Dermis blood vessel endothelial cell (primary cell): ENCODE measurements at places on chromosomes 5 and 9.

GRCh38 chr5:170348137-170348633 is 41.0 kb downstream of the KCNMB1 start:
- peak; percentile 19 for DNase-seq

GRCh38 chr9:77750981-77751340 is 102.8 kb upstream of the GNA14 start:
- DNase-seq: no peak

GRCh38 chr5:129118405-129118804 is 23.9 kb downstream of the ISOC1 start:
- no peak for DNase-seq

GRCh38 chr5:90983711-90984124 is 399.4 kb downstream of the ARRDC3 start:
- DNase-seq: no peak

DNA sequence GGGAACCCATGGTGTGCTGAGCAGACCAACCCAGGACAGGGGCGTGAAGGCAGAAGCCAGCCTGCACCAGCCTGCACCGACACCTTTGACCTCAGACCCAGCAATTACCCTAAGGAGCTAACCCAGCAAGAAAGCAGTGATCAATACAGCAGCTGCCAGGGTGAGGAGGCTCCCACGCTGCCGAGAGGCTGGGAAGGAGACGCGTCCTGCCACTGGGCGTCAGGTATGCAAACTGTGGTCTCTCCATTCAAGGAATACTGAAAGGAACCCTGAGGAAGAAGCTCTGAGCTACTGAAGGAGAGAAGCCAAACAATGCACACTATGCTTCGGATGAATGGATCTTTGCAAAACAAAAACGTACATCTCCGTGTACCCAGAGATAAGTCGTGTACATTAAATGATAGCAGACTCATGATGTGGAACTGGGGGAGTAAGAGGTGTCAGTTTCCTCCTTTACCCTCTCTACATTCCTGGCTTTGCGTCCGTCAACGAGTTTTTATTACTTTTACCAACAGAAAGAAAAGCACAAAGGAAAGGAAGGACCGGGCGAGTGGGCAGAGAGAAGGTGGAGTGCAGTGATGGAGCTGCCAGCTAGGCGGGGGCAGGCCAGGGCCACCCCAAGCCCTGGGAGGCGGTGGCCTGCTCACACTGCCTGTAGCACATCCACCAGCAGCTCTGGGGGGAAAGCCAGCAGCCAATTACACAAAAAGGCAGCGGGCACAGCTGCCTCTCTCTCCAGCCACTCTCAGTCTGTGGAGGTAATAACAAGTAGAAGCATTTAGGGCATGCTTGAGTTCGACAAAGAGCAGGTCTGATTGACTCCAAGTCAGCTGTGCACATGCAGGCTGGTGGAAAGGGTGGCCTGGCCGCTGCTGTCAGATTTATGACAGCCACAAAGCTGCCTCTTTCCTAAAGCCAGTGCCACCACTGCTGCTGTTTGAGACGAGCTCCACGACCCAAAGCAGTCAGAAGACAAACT is 29.3 kb downstream of the RASGEF1C start:
- no peak for DNase-seq
